NCI-H748 treated with DMSO at 0.1 percent for 48 hours (cell line): ENCODE measurements at places on chromosomes 12 and 14.

DNA sequence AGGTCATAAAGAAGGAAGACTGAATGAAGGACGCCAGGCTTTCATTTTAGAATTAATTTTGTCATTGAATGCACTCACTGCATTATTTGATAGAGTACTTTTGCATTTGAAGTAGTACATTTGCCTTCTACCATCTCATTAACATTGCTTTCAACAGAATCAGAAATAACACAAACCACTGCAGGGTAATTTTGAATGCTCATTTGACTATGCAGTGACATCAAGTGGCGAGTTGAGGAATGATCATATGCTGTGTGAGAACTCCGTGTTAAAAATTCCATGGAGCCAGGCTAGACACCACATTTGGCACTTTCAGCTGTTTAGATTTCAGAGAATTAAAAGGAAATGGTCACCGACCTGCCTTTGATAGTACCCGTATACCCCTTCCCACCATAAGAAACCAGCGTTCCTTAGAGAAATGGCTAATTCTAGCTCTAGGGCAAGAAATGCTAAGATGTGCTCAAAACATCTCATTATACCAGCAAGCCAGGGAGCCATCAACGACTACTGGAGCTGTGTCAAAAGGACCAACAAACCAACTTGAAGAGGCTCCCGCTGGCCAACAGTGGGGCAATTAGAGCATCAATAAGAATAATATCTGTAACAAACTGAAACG lies 16.5 kb downstream of the HEBP1 start:
- DNase-seq = no peak

- DNase-seq = peak; percentile 52
These were observed 600 bp downstream of the SYT10 start for GRCh38 chr12:33438851-33439586.

DNA sequence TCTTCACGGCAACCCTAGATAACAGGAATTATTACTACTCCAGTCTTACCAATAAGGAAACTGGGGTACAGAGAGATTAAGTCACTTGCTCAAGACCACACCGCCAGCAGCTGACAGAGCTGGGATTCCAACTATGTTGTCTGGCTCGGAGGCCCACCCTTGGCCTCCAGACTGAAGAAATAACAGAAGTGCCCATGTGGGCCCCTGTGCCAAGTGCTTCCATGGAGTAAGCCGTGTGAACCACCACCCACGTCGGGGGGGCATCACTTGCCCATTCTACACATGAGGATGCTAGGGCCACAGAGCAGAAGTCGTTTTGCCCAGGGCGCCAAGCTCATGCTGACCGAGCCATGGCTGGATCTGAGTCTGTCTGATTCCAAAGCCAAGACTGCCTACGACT lies 926 bp upstream of the CMKLR1 start:
- DNase-seq = no peak

DNA sequence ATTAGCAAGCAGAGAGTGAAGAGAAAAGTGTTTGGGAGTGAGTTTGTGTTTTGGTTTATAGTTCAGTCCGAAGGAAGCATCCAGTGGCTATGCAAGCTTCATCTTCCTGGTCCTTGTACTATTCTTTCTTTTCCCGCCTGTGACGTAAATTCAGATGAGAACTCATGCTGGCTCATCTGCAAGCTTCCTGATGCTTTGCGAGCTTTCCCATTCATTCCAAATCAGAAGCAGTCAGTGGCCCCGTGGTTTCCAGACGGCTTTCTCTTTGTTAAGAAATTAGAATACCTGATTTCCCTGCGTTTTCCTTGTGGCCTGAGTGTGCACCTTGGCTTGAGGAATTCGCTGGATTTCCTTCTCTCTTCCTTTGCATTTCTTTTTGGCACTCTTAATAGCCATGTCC lies 89.5 kb downstream of the TESC start:
- DNase-seq = no peak

DNA sequence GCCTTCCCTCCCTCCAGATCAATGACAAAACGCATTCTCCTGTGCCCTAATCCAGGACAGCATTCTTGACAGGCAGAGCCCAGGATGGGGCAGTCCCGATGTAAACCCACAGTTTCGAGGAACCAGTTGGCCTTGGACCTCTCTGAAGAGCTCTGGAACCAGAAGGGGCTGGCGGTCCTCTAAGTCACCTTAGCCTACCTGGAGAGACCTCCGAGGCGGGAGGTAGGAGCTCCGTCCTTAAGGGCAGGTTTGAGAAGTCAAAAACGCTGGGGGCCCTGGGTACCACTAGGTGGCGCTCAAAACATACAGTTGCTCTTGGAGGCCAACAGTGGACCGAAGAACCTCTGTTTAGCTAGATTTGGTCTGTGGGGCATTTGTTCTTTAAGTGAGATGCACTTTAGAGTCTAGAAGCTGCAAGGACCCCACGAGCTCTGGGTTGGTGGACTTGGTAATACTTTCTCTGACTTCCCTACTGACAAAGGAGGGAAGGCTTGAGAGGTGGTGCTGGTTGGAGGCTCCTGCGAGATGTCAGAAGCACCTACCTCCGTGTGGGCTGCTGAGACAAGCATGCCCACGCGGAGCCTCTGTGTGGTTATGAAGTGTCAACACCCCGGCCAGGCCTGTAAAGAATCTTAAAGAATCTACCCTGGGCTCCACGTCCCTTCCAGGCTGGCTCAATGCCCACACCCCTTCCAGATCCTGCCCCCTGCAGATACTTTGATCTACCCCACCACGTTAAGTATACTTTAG lies 74.8 kb upstream of the CHST11 start:
- peak; percentile 79 for DNase-seq

DNA sequence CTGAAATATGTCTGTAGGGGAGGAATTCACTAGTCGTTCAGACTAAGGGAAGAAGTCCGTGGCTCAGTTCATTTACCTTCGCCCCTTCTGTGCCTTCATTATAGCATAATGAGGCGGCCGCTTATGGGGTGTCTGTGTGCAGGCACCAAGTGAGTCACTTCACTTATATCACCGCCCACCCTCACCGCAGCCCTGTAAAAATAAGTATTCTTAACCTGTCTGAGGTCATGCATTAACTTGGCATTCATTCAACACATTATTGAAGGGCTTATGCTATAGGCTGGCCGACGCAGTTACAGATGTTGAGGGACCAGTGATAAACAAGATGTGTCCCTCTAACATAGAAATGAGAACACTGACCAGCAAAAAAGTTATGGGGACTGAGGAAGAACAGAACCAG lies 47.7 kb upstream of the PTCSC3 start:
- DNase-seq = no peak

DNA sequence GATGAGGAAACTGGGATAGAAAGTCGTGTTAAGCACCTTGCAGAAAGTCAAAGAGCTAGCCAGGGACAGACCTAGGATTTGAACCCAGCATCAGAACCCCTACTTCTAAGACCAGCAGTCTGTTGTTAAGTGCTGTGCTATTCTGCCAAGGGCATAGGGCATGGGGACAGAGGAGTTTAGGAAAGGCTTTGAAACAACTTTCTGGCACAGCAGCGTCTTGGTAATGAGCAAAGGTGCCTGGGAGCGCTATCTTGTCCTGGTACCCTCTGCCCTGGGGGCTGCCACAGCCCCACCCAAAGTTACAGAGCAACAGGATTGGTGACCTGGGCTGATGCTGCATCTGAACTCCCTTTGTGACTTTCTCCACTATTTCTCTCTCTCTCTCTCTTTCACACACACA lies 1108.1 kb downstream of the BCL11B start:
- no peak for DNase-seq

DNA sequence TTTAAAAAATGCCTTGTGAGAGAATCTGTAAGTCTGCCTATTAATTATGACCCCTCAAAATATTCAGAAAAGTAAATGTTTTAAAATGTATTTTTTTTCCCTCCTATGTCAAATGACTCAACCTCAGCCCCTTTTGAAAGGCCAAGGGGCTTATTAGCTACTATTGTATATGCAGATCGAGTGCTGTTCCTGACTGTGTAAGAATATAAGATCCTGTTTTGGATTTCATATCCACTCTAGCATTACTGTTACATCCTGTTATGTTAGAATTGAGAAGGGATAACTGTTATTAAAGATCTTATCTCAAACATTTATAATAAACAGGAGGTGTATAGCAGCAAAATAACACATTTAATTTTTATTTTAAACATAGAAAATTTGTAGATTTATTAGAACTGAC lies 46.6 kb upstream of the TPH2 start:
- no peak for DNase-seq

DNA sequence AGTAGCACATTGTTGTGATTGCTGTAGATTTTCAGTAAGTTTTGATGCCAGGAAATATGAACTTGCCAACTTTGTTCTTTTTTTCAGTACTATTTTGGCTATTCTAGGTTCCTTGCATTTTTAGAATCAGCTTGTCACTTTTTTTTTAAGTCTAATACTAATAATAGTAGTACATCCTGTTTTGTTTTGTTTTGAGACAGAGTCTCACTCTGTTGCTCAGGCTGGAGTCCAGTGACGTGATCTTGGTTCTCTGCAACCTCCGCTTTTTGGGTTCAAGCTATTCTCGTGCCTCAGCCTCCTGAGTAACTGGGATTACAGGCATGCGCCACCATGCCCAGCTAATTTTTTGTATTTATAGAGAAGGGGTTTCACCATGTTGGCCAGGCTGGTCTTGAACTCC lies 16.5 kb downstream of the PWP1 start:
- no peak for DNase-seq

DNA sequence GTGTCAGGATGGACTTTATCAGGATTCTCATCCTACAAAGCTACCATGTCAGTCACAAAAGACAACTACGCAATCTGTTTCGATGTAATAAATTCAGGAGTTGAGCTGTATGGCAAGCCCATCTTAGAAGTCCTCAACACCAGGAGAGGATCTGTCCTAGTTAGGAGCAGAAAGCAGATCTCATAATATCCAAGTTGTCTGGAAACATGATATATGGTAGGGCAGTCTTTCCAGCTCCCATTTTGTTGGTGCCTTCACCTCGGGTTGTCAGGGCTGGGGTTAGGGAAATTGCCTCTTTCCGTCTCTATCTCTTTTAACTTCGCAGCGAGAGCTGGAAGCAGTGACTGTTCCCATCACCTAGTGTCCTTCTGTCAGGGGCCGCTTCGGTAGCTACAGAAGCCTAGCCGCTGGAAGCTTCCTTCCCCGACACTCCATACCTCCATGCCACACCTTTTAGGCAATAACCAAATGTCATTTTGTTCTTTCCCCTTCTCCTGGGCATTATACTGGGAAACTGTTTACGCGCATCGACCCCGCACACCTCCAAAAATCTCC lies 1.4 kb downstream of the NIN start:
- peak; percentile 57 for DNase-seq

DNA sequence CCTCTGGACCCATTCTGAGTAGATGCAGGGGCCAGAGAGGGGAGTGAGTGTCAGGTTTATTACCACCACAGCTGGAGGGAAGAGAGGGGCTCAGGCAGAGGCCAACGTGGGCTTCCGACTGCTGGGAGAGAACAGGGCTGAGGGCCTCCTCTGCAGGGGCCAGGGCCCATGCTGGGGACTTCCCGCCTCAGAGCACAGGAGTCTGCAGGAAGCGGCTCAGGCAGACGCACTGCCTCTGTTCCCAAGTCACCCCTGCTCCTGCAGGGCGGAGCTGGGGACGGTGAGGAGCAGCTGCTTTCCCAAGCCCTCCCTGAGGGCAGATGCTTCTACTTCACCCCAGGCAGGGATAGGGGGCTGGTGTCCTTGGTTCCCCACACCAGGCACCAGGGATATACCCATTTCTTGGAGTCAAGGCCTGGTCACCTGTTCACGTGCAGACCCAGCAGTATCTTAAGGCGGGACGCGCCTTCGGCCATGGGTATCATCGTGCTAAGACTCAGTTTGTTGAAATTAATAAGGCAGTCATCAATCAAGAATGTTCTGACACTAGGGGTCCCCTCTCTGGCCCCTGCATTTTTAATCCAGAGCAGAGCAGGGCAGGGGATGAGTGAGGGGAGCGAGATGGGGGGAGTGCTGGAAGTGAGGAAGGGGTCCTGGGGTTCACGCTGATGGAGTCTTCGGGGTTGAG lies 100.0 kb downstream of the PIWIL1 start:
- DNase-seq = no peak

DNA sequence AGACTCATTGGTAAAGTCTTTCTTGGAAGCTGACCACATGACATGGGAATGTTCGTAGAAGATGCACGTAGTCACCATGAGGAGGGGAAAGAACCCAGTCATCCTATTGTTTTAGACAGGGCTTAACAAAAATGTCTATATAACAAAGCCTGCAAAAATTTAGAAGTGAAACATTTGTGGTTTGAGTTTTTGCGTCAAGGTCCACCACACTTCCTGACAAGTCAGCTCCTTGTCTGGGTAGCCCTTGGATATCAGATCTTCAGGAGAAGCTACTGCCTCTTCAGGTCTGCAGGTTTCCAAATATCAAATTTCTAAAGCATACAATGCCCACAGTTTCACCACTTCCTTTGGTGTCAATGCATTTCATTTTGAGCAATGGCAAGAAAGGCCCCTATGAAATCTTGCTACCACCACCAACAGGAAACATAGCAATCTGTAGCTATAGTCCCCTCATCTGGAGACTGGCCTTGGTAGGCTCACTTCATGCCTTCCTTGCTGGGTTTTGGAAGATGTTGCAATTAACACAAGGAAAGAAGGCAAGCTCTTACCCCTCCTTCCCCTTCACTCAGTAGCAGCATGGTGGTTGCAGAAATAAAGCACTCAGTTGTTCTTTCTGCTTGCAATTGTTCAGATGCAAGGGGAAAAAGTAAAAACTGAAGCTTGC lies 235.2 kb downstream of the PCNX1 start:
- no peak for DNase-seq

DNA sequence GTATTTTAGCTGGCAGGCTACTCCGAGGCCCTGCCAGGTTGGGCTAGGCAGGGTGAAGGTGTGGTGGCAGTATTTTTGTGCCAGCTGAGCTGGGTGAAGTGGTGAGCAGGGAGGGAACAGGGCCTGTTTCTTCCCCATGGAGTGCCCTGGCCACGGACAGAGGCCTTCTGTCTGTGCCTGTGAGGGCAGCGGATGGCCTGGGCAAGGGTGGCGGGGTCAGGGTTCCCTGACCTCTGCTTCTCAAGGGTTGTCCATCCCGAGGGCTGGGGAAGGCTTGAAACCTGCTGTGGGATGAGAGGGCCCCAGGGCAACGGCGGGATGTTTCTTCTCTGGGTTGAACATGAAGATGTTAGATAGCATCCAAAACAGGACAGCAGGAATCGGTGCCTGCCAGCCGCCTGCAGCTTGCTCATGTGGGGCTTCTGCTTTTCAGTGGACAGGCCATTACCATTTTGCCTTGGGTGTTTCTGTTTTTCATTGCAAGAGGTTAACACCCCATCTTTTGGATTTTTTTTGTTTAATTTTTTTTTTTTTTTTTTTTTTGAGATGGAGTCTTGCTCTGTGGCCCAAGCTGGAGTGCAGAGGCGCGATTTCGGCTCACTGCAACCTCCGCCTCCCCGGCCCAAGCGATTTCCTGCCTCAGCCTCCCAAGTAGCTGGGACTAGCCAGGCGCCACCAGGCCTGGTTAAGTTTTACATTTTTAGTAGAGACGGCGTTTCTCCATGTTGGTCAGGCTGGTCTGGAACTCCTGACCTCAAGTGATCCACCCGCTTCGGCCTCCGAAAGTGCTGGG lies 3.3 kb downstream of the MTA1 start:
- DNase-seq = no peak

GRCh38 chr14:95935228-95935822 lies 58.7 kb downstream of the TUNAR start:
- no peak for DNase-seq

DNA sequence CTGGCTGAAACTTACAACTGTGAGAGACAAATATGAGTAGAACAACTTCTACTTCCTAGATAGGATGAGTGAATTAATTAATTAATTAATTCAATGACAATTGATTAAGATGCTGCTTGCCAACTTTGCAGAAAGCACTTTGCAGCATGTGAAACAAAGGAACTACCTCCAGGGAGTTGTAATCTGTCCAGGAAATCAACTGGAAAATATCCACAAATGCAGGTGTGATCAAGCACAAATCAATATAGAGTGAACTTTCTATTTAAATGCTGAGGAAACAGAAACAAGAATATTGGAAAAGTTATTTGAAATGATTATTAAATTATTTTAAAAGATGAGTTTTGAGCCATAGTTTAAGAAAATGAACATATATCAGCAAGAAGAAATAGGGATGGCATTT lies 163.9 kb upstream of the ARID2 start:
- no peak for DNase-seq
